ENCODE measurements at places on chromosomes 3 and 15. TPM values are rescaled to one million over a fixed set of nuclear protein-coding genes. Genes with fewer than 3 reads are reported as not detected.
A peak's percentile ranks its signal among the peaks of the same experiment; 100 is the strongest.

DNA sequence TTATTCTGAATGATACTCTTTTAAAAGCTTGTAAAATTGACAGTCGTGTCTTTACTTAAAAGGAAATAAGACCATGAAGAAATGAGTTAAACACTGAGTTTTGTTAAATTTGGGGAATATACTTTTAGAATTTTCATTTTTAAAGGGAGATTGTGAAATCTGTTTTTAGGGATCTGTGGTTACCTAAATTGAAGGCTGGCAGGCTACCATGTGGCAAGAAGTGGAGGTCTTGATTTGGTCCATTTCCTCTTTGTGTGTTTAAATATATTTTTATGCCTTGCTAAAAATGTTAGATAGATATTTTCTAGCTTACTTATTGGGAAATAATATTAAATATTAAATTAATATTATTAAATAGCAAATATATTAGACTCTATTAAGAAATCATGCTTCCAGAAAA lies 36.6 kb upstream of the SLC22A13 start:
- no peak for DNase-seq

DNA sequence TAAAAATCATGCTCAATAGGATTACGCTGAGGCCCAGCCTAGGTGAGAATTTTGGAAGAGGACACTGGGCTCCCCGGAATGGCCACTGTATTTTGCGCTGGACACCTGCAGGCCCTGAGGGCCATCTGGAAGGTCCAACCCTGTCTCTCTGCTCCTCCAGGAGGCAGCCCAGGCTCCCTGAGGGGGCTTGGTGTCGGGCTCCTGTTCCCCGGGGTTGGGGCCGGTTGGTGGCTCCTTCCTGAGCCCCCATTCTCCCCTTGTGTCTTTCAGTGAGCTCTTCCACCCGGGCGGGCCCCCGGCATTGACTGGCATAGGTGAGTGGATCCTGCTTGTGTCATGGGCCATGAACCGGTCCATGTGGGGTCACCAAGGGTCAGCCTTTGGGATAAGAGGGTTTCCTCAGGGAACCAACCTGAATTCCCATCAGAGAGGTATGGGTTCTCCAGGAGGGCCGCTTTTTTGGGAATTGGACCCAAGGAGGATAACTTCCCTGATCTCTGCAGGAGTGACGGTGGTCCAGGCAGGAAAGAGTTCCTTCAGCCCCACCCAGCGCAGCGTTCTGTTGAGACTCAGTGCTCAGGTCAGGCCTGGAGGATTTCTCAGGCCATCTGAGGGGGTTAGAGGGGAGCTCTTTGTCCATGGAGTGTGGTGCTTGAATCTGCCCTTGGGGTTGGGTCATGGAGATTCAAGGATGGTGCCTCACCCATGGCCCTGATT lies 187.8 kb downstream of the UBE3A start:
- DNase-seq = peak; percentile 6

EFHB gene
- total RNA-seq = not detected

CFAP44 gene
- total RNA-seq = 0.40 TPM

GRCh38 chr3:81851176-81851575 lies 89.7 kb upstream of the GBE1 start:
- no peak for DNase-seq

DNA sequence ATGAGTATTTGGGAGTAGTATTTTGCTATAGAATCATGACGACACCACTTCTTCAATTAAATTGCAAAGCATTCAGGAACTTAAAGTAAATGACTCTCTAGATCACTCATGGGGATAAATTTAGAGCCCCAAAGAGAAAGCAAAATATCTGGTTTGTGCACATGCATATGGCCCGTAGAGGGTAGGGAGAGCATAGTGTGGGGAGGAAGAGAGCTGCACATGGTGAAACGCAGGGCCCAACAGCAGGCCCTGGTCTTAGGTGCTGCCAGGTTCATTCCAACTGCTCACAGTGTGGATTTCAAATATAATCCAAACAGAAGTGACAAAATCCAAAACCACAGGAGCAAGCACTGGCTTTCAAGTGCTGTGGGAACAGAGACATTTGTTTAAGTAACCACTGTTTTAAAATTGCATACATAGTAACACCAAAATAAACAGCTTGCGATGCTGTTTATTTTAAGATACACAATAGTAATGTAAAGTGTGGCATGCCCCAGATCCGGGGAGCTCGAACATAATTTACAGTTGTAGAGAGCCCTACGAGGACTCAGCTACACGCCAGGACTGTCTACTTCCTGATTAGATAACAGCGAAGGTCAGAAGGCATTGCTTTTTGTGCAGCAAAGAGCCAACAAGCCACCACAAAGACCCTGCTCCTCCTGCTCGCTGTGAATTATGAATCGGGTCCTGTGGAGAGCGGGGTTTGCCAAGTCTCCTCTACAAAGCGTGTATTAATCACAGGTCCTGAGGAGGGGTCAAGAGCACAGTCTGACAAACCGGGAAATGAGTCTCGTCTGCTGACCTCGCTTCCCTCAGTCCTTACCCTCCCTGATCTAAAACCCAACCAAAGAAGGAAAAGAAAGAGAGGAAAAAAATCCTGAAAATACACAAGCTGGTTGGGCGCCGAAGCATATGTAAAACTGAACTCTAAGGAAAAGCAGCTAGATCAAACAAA lies 80.6 kb downstream of the MEIS2 start:
- no peak for DNase-seq

TNFSF10 gene
- total RNA-seq = 21.1 TPM

GPR27 gene
- 0.39 TPM for total RNA-seq

ZNF660 gene
- 0.36 TPM for total RNA-seq

- peak; percentile 36 for DNase-seq
Observed at GRCh38 chr3:53846134-53846850, at the start of the genes CHDH and IL17RB. Gene CHDH, minus strand, starts transcription at chr3:53846419. Its CDS starts 22,411 bp downstream, at chr3:53824008. Gene IL17RB, plus strand, starts transcription at chr3:53846568. Its CDS starts 21 bp downstream, at chr3:53846589.

DNA sequence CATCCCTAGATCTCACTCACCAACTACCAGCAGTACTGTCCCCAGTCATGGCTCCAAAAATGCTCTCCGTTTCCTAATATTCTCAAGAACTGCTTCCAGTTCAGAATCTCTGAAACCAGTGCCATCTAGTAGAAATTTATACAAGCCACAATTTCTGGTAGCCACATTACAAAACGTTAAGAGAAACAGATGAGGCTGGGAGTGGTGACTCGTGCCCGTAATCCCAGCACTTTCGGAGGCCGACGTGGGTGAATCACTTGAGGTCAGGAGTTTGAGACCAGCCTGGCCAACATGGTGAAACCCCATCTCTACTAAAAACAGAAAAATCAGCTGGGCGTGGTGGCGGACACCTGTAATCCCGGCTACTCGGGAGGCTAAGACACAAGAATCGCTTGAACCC lies 78.4 kb upstream of the RAD18 start:
- no peak for DNase-seq

CFAP100 gene
- total RNA-seq = not detected

DNA sequence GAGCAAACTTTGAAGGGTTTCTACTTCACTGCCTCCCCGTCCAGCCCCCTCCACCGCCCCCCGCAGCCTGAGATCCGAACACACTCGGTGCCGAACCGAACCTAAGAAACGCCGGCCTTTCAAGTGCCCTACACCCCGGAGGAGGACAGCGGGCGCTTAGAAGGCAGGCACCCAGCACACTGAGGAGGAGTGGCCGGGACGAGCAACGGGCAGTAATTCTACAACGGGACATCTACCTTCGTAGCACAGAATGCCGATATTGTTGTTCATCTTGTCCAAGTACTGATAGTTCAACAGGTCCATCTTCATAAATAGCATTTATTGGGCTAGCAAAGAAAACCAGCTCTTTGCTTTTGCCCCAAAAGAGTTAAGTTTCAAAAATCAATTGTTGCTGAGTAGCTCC lies 513 bp downstream of the VGLL4 start:
- peak; percentile 38 for DNase-seq

- DNase-seq = no peak
Observed at GRCh38 chr3:66672830-66673229, 172.0 kb upstream of the LRIG1 start.

SPTBN5 gene
- total RNA-seq = not detected

- DNase-seq = no peak
Observed at GRCh38 chr15:98433346-98433745, 215.0 kb upstream of the IGF1R start.

DNA sequence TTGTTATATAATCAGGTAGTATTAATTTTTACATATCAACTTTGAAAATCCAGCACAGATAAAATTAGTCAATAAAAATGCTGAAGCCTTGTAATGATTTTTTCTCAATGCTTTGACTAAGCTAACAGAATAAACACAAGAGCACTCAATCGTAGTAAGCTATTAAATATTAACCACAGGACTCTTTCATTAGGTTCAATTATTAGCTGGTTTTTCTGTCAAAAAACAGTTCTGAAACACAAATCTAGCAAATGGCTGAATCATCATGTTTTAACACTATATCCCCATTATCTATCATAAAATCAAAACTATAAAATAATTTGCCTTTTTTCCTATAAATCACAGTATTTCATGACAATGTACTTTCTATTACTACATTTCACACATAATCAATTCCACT lies 69.6 kb downstream of the PLOD2 start:
- no peak for DNase-seq

LXN gene
- total RNA-seq = 5.5 TPM

- DNase-seq = peak; percentile 12
Observed at GRCh38 chr15:78761020-78761419, 50.2 kb downstream of the ADAMTS7 start.

ZIC1 gene
- total RNA-seq = 5.2 TPM

DNA sequence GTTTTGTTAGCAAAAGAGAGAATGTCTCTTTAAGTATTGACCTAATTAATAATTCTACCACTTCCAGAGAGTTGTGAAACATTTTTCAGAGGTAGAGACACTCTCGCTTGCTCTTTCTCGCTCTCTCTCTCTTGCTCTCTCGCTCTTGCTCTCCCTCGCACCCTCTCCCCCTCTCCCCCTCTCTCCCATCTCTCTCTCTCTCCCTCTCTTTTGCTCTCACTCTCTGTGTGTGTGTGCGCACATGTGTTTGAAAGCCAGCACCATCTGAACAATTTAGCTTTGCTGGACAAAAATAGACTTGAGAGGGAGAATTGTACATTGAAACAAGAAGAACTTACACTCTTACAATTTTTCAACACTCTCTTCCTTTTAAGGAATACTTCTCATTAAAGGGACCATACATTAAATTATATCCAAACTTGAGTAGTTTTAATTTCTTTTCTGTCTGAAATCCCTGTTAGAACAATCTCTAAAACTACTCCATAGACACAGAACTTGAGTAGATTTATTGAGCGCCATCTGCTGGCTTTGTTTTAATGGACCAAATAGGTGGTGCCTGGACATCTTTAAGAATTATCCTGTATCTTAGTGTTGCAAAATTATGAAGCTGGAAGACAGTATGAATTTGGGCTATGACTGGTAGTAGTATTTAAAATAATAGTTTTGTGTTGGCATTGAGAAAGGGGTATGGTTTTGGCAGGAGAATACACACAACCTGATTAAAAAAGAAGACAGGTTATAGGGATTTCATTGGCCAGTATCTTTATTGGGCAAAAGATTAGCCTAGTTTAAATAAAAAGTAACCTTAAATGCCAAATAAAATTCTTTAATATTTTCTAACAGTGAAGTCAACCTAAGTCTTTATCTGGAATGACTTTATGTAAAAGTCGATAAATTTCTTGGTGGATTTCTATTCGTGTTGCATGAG lies 124.6 kb downstream of the AKAP13 start:
- peak; percentile 20 for DNase-seq

GRCh38 chr3:100080573-100080972 lies 33.7 kb downstream of the FILIP1L start:
- no peak for DNase-seq

ADAMTS17 gene
- total RNA-seq = 12.8 TPM

RLBP1 gene
- total RNA-seq = not detected

DNA sequence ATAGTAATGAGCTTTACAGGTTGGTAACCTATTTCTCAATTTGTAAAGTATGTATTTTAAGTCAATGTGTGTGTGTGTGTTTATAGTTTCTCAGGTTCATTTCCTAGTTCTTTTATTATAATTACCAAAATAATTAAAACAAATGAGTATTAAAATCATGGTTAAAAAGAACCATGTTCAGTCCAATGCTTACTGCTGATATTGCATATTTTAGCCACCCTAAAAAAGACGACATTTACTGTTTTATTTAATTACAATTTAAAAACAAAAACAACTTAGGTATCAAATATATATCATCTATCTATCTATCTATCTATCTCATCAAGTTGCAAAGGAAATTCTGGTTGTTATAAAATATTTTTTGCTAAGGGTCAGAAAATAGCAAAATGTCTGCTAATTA lies 203.3 kb downstream of the GBE1 start:
- no peak for DNase-seq

MGA gene
- 24.8 TPM for total RNA-seq

DNA sequence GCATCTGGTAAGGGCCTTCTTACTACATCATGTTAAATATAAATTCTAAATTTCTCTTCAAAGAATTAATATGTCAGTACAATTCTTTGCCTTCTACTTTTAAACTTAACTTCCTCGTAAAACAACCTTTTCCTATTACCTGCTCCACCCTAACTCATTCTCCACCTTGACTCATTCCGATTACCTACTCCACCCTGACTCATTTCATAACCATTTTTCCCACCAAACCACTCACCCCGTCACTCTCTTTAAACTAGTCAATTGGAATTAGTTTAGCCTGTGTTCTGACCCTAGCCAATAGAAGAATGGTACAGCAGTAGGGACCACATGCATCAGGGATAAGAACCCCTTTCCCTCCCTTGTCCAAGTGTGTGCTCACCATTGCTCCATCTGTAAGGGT lies 65.6 kb downstream of the PLSCR2 start:
- no peak for DNase-seq

GNL3 gene
- 88.7 TPM for total RNA-seq

DNA sequence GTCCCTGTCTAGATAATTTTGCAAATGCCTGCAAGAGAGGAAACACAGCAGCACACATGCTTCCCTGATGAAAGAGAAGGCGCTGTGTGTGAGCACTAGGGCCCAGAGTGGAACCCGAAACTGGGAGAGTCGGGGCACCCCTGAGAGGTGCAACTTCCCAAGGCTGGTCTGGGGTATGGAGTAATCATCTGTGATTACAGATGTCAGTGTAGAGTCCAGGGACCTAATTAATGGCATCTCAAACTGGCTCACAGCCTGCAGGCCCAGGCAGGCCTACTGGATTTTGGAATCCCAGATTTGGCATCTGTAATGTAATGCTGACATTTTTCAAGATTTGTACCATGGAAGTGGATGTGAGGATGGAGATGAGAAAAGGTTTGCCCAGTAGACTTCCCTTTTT lies 29.4 kb downstream of the PGPEP1L start:
- DNase-seq = no peak

DNA sequence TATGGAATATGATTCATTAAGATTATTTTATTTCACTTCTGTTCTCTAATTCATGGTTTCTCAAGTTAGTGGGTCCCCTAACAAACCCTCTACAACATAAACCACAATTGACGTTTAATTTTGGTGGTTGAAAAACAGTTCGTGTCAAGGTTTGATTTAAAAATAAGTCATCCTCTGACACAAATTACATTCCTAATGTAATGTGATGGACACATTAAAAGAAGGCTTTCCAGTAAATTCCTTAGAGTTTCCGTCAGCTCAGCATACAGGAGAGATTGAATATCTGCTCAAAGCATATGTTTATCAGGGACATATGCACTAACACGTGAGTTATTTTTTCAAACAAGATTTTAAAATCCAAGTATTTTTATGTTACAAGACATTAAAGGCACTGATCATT lies 626.5 kb upstream of the ADAMTS9 start:
- no peak for DNase-seq

Measured in gastrocnemius medialis (tissue), 4 donors.